ENCODE measurements at places on chromosomes 2 and 18.

DNA sequence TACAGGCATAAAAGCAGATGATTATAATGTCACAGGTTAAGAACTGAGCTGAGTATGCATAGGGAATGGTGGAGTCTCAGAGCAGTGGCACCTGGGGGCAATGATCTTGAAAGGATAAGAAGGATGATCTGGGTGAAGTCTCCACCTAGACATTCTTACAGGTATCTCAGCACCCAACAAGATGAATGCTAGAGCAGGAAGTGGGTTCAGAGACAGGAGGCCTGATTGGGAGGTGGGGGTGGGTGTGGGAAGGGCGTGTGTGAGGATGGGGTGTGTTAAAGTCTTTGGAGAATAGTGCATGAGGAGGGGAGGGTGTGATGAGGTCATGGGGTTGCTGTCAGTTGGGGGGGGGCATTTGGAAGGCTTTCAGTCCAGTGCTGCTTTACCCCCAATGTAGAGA is 78.8 kb upstream of the UPP2 start:
- DNase-seq, result no peak

- no peak for DNase-seq
Measured at GRCh38 chr2:3914241-3914640, 210.9 kb downstream of the DCDC2C start.

- peak; percentile 47 for DNase-seq
Measured at GRCh38 chr2:64750001-64750816, 96.5 kb upstream of the SERTAD2 start.

DNA sequence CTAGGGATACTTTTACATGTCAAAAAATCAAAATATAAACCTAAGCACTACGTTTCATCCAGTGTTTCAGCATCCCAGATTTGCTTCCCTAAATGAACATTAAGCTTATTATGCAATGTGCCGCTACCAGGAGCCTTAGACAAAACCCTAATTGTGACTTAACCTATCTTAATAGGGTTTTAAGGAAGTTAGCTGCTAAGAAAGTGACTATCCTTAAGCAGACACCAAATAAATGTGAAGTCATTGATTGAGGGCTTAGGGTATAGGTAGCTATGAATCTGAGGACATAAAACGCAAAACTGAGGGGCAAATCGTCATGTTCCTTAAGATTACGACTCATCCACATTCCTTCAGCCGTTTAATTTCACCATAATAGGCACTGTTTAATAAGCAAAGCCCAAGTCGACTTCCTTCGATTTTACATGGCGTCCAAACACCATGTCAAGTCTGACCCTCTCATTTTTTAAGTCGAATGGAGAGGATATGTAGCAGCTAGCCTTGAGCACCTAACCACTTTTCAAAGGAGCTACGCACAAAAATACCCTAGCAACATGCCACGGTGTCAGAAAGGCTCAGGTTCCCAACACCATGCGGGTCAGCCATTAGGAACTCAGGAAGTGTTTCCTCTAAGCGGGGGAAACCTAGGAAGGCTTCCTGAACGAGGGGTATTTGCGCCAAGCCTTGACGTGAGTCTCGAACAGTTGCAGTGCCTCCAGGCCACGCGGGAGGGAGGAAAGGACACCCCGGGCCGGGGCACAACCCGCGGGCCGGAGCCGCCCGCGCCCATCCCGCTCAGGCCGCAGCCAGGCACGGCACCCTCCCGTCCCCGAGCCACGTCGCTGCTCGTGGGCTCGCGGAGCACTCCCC is 1.0 kb downstream of the HDLBP start:
- DNase-seq, result no peak

- no peak for DNase-seq
Measured at GRCh38 chr18:45850021-45850420, 24.5 kb downstream of the SIGLEC15 start.

DNA sequence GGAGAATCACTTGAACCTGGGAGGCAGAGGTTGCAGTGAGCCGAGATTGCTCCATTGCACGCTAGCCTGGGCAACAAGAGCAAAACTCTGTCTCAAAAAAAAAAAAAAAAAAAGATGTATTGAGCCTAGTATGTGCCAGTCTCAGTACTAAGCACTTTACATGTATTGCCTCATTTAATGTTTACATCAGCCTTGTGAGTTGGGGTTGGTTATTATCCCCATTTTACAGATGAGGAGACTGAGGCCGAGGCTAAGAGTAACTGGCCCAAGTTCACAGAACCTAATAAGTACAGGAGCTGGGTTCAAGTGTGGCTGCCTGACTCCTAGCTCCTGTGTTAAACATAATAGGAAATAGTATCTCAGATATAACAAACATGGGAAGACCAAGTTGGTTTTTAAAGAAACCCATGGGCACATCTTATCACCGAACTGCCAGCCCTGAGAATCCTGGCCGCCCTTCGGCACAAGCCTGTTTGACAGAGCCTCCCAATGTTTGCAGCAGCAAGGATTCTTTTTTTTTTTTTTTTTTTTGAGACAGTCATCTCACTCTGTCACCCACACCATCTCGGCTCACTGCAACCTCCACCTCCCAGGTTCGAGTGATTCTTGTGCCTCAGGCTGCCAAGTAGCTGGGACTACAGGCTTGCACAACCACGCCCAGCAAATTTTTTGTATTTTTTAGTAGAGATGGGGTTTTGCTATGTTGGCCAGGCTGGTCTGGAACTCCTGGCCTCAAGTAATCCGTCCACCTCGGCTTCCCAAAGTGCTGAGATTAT is 24.2 kb upstream of the GMPPA start:
- no peak for DNase-seq

- no peak for DNase-seq
Measured at GRCh38 chr18:27527856-27528255, 342.7 kb upstream of the CHST9 start.
